Activated T-helper 1 cell treated with anti-CD3 and anti-CD28 coated beads, Interleukin-2, amount 50 U/mL, for 16 hours (primary cell): ENCODE measurements at places on chromosomes 7 and 10.

DNA sequence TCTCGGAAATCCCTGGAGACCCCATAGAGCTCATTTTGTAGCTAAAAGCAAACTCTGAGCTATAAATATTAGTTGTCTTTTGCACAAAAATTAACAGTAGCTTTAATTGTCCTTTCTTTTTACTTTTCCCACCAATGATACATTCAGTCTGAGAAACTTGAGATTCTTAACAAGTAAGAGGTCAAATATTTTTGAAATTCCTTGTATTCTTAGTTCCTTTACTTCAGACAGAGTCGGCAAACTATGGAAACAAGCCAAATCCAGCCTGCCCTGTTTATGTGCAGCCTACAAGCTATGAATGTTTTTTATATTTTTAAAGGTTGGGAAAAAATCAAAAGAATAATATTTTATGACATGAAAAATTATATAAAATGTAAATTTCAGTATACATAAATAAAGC lies 146.6 kb downstream of the CTNNA3 start:
- no peak for DNase-seq

- DNase-seq: no peak
Observed at GRCh38 chr7:97623333-97623732, 108.6 kb upstream of the TAC1 start.

DNA sequence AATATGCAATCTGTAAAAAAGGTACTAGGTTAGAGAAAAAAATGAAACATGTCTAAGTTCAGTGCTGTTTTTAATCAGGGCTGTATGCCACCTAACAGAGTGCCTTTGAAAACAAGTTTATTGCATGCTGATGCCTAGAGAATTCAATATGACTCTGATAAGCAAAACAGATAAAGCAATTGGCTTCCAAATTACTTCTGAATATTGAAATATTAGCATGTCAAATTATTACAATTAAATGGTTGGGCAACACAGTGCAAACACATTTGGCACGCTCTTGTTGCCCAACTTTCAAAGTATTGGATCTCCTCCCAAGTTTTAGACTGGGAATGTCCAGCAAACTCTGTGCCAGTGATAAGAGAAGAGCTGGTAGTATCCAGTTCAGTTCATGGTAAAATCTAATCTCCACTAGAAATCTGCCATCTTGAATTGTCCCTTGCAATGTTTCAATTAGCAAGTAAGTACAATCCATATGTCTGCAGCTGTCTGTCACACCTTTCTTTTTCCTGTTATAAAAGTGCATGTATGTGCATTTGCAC lies 65.2 kb upstream of the FAM133B start:
- no peak for DNase-seq

DNA sequence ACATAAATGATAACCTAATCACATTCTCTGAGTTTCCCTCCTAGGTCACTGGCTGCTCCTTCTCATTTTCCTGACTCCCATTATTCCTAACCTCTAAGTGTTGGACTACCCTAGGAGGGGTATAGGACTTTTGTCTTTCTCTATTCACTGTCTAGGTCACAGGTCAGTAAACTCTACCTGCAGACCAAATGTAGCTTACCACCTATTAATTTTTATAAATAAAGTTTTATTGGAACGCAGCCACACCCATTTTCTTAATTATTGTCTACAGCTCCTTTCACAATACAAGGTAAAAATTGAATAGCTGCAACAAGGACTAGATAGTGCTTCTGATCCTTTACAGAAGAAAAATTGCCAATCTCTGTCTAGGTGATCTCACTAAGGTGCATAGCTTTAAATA lies 156.7 kb downstream of the IMMP2L start:
- no peak for DNase-seq

GRCh38 chr7:127620406-127621233 lies 2.7 kb upstream of the PAX4 start:
- no peak for DNase-seq

GRCh38 chr7:80618096-80618495 lies 20.3 kb upstream of the CD36 start:
- no peak for DNase-seq

GRCh38 chr7:82818171-82818570 lies 344.5 kb downstream of the PCLO start:
- DNase-seq: no peak
